ENCODE measurements at places on chromosomes 13 and 19.

DNA sequence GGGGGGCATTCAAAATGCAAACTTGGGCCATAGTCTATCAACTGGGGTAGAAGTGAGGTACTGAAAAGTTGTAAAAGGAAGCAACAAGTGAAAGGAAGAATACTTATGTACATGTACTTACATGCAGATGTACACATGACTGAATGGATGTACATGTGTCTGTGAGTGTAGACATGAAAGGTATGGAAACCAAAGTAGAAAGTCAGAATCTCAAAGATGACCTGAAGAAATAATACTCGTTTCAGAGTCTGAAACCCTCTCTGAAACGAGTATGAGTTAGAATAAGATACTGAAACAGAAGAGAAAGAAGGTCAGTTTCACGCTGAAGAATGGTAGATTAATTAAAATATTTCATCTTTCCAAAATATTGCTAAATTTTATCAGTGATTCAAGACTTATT, 13.9 kb downstream of the DZIP1 start:
- DNase-seq, result no peak

GRCh38 chr19:31249217-31249616, 100.0 kb downstream of the TSHZ3 start:
- DNase-seq, result no peak

DNA sequence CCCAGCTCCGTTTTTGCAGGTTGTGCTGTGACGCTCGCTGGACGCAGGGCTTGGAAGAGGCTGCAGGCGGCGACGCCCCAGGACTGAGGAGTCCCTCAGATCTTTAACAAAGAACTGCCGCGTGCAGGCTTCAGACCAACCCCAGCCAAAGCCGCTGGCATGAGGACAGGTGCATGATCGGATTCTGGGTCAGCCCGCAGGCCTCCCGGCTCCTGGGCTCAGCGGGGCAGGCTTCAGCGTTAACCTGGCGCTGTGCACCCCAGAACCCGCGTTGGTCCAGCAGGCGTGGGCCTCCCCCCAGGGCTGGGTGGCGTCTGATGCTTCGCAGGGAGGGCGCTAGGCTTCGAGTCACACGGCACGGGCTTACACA, 920 bp upstream of the TIMM13 start:
- no peak for DNase-seq

DNA sequence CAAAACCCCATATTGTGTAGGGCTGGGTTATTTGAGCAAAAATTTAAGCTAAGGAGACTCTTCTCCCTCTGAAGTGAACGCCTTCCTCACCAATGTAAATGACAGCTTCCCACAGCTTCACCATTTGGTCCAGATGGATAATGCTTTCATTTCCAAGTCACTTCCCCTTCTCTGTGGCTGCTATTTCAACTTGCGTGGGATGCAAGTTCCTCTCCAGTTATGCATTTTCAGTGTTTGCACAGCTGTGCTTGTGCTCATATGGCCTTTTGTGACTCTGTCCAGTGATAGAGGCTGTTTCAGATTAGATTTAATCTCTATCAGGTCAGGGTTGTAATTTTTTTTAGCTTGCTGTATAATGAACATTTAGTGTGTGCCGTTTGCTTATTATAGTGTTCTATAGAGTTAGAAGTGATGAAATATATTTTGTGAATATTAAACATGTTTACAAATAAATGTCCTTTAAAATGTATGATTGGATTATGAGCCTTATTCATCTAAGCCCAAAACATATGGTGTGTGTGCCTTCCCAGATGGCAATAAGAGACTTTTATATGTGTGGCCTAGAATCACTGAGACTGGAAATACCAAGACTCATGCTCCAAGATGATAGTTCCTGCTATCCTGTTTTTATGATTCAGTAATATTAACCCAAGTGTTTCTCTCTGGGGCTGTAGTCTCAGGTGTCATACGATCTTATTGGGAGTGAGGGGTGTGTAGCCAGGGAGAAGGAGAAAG, 86.6 kb downstream of the TNFRSF19 start:
- no peak for DNase-seq

DNA sequence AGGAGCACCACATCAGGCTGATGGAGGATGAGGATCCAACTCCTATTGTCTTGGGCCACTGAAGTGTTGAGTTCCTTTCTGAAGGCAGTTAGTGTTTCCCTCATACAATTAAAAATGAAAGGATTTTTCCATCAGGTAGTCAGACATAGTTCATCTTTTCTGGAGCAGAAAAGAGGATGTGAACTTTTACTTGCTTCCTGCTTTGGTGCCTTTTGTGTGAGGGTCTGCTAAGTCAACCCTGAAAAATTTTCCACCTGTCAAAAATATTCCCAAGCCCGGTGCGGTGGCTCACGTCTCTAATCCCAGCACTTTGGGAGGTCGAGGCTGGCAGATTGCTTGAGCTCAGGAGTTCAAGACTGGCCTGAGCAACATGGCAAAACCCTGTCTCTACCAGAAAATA, 43.9 kb downstream of the RGCC start:
- no peak for DNase-seq

DNA sequence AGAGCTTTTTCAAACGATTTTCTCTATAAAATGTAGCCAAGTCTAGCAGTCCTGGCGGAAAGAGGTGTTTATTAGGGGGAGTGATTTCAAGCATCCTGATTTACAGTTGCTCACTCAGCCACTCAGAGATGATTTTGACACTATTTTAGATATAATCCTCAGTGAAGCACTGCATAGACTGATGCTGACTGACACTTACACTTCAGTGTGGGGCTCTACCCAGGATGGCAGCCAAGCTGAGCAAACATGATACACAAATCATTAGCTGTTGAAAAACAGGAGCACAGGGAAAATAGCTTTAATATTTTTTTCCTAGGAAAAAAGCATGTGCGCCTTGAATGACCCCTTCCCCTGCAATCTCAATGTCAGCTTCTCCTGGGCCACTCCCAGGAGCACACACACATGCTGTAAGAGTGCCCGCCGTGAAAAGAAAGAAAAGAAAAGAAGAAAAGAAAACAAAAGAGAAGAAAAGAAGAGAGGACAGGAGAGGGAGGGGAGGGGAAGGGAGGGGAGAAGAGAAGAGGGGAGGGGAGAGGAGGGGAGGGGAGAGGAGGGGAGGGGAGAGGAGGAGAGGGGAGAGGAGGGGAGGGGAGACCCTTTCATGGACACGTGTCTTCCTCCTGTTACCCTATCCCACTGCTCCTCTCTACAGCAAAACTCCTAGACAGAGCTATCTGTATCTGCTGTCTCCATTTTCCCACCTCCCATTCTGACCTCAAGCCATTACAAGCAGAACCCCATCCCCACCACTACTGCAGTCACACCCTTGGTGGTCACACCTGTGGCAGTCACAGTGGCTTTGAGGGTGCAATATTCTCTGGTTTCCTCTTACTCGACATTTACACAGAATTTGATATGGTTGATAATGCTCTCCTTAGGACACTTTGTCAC, 36.4 kb downstream of the RCBTB2 start:
- DNase-seq, result no peak

DNA sequence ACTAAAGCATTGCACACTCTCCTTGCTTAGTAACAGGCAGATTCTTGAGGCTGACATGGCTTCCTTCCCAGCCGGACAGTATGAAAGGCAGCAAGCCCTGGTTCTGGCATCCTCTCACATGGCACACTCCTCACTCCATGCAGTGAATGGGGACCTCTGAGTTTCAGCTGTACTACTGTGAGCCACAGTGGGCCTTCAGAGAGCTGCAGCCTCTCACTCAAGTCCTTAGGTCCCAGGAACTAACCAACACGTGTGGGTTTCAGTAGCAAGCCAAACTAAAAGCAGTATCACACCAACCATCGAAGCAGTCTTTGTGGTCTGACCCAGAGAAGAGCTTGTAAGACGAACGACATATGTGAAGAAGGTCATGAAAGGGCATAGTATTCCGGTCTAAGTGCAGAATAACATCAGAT, 128.2 kb downstream of the TBC1D4 start:
- no peak for DNase-seq

GRCh38 chr19:40519352-40520322, 52.8 kb downstream of the SPTBN4 start:
- DNase-seq, result no peak

- no peak for DNase-seq
Measured at GRCh38 chr19:15253061-15253460, 20.8 kb upstream of the EPHX3 start.

- DNase-seq, result no peak
Measured at GRCh38 chr19:38044267-38045111, 137.5 kb downstream of the SIPA1L3 start.

- no peak for DNase-seq
Measured at GRCh38 chr13:99270518-99270917, 12.3 kb upstream of the GPR18 start.

GRCh38 chr13:23778002-23778652, 111.1 kb downstream of the MIPEP start:
- DNase-seq, result no peak

GRCh38 chr19:3721131-3721886, 13.1 kb downstream of the TJP3 start:
- DNase-seq, result peak; percentile 91

DNA sequence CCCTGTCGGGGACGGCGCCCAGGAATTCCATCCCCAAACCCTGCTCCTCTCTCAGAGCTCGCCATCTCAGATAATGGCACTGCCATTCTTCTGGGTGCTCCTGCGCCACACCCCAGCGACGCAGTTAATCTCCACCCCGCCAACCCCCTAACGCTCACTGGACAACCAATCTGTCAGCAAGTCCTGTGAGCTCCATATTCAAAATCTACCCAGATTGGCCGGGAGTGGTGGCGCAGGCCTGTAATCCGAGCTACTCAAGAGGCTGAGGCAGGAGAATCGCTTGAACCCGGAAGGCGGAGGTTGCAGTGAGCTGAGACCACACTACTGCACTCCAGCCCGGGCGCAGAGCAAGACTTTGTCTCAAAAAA, 18.6 kb downstream of the FCGBP start:
- DNase-seq, result no peak

DNA sequence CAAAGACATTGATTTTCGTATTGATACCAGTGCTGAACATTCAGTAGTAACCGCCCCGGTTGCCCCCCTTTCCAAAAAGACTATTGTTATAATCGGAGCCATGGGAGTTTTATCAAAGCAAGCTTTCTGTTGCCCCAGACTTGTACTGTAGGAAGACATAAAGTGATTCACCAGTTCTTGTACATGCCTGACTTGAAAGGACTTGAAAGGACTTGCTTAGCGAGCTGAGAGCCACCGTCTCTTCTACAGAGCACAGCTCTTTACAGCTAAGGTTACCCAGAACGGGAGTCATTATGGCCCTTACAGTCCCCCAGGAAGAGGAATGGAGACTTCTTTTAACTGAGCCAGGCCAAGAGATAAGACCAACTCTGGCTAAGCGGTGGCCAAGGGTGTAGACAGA, 5.1 kb downstream of the ZNF816 start:
- no peak for DNase-seq

GRCh38 chr19:10662384-10663251, 8.5 kb downstream of the ILF3 start:
- no peak for DNase-seq

GRCh38 chr19:2983351-2984214, 6.2 kb downstream of the TLE6 start:
- no peak for DNase-seq

DNA sequence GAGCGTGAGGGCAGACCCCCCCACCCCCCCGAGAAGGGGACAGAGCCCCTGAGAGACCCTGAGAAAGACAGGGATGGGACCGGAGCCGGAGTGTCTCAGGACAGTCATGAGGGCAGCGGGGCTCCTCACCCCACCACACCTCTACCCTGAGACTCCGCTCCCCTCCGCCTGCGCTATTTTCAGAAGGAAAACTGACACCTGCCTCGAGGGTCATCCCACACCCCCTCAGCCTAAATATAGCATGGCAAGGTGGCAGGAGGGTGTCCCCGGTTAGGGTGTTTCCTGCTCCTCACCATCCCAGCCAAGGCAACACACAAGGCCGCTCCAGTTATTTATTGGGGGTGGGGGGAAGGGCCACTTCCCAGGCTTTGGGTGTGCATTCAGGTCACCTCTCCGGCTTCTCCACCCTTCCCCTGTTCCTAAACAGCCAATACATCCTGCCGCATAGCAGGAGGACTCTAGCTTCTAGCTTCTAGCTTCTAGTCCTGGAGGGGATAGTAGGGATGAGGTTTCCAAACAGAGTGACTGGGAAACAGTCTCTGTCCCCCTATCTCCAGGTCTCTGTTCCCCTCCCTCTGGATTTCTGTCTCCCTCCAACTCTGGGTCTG, 1.4 kb upstream of the NTF4 start:
- no peak for DNase-seq

- no peak for DNase-seq
Measured at GRCh38 chr13:108996430-108996829, 367.0 kb downstream of the MYO16 start.

DNA sequence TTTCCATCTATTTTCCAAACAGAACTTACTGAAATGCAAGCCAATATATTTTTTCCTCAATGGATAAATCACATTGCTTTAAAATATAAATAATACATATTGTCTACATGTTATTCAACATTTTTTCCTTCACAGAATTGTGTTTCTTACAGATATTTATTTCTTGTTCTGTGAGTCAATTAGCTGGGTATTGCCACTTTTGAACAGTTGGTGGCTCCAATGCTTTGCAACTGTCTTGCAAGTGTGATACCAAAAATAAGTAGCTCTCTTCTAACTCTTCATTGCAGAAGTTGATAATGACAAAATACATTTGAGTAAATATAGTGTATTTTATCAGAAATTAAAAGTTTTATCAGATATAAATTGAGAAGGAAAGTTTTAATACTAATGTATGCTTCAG, 17.1 kb upstream of the GPC5 start:
- DNase-seq, result no peak

GRCh38 chr19:1407528-1408299, at the start of gene DAZAP1:
Gene DAZAP1 (plus strand): TSS chr19:1407586. CDS start chr19:1407774, 188 bp downstream.
- DNase-seq, result peak; percentile 37

- DNase-seq, result no peak
Measured at GRCh38 chr19:48436586-48436985, 9.2 kb upstream of the GRWD1 start.

GRCh38 chr13:33150126-33150525, 133.9 kb downstream of the KL start:
- no peak for DNase-seq

DNA sequence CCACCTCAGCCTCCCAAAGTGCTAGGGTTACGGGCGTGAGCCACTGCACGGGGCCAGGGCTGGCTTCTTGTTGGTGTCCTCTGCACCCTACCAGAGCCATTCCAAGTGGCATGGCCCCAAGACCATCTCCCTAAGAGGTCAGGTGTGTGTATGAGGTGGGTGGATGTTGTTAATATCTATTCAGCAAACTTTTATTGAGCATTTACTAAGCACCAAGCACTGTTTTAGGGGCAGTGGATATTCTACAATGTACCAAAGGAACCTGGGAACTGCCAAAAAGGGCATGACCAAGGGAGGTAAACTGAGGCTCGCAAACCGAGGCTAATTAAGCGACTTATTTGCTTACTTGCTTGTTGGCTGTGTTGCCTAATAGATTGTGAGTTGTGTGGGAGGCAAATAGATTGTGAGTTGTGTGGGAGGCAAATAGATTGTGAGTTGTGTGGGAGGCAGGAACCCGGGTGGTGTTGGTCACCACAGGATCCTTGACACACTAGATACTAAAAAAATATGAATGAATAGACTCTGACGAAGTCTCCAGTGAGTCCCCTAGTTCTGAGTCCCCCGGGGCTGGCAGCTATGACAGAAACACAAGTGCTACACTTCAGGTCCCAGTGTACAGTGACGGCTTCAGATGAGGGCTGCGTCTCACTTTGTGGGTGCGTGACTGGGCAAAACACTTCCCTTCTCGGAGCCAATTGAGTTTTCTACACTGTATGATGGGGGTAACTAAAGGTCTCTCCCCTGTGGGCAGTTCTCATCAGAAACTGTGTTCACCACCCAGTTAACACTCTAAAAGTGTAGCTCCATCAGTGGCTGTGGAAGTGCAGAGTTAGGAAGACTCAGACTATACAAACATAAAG, 5.0 kb upstream of the BICRA start:
- DNase-seq, result no peak

GRCh38 chr13:49368688-49369087, 75.2 kb downstream of the CAB39L start:
- DNase-seq, result no peak

Data from CD4-positive, alpha-beta T cell (primary cell).